HepG2 (cell line): ENCODE measurements at places on chromosomes 7 and 10.

GRCh38 chr7:24705461-24705954, 51.8 kb downstream of the GSDME start:
- no peak for DNase-seq

DNA sequence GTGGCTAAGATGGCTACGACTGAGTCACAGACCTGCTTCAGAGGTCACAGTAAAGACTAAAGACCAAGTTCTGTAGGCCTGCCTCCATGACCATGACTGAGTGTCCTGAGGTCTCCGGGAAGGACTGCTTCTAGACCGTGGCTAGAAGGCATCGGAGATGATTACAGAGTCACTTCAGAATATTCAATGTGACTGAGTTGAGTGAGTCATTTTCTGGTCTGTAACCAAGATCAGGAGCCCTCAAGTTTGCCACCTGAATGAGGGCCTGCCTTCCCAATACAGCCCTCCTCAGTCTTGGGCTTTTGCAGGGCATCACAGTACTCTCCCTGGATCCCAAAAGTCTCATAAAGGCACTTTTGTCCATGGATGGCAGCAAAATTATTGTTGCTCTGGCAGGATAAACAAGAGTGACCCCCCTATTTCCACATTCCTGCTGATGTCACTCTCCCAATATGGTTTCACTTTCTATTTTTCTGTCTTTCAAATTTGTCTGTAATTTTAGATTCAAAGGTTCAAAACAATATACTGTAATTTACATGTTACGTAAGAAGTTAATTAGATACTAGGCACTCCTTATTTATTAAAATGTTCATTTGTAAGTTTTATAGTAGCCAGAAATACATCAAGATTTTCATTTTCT, 47.7 kb upstream of the ZNF92 start:
- DNase-seq, result no peak

DNA sequence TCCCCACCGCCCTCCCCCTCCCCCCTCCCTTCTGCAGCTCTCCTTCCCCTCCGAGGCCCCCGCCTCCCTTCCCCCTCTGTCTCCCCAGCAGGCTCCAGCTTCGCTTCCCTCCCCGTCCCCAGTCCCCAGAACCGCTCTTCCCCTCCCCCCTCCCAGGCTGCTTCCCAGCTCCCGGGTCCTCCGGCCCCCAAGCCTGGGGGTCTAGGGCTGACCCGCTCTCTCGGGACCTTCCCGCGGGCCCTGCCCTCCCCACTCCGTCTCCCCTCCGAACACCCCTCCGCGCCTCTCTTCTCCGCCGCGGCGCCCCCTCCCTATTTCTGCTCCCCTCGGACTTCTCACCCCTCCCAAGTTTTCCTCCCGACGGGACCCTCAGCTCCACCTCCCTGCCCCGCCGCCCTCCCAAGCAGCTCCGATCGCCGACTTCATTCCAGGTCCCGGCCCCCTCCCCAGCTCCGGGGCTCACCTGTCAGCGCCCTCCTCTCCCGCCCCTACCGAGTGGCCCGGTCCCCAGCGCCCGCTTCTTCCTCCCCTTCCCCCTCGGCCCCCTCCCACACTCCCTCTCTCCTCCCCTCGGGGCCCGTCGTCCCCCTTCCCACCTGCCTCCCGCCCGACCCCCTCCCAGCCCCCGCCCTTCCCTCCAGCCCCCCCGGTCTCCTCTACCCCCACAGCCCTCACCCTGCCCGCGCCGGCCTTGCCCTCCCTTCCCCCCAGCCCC, 990 bp downstream of the ZNF467 start:
- DNase-seq, result no peak

DNA sequence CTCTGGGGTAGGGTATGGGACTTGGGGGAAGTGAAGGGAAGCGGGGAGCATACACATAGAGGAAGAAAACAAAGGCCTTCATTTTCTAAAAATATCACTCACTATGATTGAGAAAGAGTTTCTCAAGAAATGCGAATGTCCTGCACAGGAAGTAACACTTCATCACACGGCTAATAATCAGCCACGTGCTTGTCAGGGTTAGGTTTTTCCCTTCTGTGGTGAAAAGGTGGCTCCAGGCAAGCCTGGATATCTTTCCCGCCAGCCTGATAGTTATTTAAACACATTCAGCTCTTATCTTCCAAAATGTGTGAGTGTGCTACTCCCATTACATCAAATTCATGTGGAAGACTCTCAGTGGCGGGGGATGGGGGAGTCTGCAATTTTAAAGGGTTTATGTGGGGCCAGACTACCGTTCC, 166.4 kb upstream of the ADO start:
- DNase-seq, result no peak

DNA sequence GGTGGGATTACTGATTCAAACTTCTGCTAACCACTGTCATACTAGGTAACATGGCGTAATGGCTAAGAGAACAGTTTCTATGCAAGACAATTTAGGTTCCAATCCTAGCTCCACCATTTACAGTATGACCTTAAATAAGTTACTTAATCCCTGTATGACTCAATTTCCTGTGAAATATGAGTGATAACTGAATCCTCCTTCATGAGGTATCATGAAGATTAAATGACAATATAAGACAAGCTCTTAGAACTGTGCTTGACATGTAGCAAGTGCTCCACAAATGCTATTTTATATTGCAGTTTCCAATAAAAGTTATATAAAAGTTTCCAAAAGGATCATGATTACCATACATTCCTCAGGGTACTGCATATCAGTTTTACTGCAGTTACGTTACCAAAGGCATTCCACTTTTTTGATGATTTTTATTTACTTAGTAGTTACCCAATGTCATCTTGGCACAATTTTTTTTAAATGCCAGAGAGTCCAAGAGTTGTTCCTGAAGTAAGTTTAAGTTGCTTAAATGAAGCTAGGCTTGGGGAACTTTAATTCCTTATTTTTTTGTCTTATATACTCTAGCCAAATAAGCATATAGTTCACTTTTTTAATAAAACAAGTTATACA, 7.1 kb downstream of the DOCK4 start:
- DNase-seq, result no peak

DNA sequence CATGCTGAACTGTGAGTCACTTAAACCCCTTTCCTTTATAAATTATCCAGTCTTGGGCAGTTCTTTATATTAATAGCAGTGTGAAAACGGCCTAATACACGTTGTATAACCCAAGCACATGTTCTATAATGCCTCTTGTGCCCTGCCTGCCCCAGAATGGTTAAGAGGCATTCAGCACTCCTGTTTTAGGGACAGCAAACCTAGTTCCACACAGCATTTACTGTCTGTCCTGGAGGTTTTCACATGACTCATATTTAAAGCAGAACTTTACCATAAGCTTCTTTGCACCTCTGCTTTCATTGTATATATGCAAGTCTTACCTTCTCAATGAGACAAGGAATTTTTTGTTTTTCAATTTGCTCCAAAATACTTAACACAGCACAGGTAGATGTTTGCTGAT, 144.8 kb downstream of the ICA1 start:
- DNase-seq, result no peak

- DNase-seq, result peak; percentile 5
These were observed 184.9 kb upstream of the GNAI1 start for GRCh38 chr7:79949778-79950177.

DNA sequence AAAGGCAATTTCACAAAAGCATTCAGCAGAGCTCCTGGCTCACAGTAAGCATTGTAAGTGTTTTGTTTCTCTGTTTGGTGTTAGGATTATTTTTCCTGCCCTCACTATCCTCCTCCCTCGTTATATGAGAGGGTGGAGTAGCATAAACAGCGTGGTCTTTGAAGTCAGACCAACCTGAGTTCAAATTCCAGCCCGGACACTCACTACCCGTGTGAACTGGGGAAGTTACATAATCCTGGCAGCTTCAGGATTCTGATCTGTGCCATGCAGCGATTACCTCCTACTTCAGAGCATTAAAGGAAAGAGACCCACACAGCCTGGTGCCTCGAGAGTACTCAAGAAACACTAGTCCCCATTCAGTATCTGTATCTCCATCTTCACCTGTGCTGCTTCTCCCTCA, 386.5 kb downstream of the INHBA start:
- peak; percentile 80 for DNase-seq

- DNase-seq, result no peak
These were observed 12.0 kb upstream of the SCART1 start for GRCh38 chr10:133441780-133442179.

DNA sequence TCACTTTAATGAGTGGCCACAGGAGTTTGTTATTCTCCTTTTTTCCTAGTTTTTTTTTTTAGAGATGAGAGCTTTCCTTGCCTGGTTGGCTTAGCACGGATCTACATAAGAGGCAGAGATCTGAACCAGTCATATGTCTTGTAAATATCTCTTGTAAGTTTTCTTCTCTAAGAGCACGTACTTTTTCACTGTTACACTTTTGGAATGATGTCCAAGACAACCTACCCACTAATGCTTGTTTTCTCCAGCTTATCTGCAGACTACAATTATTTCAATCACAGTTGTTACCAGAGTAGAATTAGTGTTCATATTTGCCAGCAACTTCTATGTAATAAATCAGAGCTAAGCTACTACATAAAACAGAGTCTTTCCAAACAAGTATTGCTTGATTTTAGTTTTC, 444.6 kb downstream of the KCNMA1 start:
- no peak for DNase-seq

DNA sequence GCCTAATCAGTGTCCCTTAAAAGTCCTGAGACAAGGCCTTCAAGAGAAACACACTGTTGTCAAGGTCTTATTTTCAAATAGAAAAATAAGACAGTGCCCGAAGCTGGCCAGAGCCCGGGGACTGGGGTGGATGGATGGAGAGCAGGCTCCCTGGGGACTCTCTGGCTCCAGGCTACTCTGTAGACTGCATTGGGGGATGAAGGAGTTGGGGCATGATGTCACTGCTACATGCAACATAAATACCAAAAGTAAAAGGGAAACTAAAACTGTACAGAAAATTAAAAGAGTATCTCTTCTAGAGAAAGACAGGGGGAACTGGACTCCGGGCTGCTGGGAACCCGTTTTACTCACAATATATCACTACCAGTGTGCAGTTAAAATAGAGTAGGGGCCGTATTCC, 629.8 kb downstream of the KCNMA1 start:
- DNase-seq, result no peak

- DNase-seq, result peak; percentile 74
These were observed 32.4 kb upstream of the INPP5F start for GRCh38 chr10:119693262-119693957.

GRCh38 chr10:78928330-78928729, 140.4 kb upstream of the ZMIZ1 start:
- no peak for DNase-seq

DNA sequence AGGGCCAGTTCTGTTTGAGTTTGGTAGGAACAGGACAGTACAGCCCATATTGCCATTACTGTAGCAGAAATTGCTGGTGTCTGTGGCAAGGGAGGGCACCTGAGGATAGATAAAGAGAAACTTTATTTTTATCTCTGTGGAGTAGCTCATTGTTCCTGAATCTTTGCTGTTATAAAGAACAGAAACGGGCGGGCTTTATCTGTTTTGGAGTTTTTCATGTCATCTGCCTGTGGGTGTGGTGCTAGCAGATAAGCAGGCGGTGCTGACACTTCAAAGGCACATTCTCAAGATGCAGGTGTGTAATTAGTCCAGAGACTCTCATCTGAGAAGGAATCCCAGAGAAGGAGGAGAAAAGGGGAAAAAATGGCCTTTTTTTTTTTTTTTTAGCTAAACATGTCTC, 11.5 kb downstream of the ZNF273 start:
- no peak for DNase-seq
